Activated T-helper 9 cell treated with anti-CD3 and anti-CD28 coated beads, Interleukin-2, amount 50 U/mL, for 16 hours (primary cell): ENCODE measurements at places on chromosomes 16 and 17.

GRCh38 chr16:22692916-22693637 is 120.9 kb upstream of the HS3ST2 start:
- DNase-seq, result no peak

DNA sequence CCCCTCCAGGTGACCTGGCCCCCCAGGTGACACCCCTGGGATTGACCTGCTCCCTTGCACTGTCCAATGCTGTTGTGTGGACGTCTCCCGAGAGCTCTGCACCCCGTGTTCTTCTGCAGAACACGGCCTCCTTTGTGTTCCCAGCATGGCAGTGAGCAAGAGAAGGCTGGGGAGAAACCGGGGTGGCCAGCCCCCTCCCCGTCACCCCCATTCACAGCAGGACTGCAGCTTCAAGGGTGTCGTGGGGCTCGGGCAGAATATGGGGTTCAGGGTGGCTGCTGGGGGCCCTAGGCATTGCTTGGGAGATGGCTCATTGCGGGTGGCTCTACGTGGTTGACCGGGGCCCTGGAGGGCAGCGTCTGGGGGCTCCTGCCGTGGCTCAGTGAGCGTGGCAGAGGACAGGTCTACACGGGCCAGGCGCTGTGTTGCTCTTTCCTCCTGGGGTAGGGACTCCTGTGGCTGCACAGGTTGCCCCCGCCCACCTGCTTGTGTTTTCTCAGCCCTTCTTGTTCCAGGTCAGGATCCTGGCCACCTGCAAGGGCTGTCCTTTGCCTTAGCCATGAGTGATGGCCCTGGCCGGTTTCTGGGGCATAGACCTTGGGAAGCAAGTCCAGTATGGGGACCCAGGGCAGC is 12.5 kb downstream of the GSE1 start:
- DNase-seq, result no peak

DNA sequence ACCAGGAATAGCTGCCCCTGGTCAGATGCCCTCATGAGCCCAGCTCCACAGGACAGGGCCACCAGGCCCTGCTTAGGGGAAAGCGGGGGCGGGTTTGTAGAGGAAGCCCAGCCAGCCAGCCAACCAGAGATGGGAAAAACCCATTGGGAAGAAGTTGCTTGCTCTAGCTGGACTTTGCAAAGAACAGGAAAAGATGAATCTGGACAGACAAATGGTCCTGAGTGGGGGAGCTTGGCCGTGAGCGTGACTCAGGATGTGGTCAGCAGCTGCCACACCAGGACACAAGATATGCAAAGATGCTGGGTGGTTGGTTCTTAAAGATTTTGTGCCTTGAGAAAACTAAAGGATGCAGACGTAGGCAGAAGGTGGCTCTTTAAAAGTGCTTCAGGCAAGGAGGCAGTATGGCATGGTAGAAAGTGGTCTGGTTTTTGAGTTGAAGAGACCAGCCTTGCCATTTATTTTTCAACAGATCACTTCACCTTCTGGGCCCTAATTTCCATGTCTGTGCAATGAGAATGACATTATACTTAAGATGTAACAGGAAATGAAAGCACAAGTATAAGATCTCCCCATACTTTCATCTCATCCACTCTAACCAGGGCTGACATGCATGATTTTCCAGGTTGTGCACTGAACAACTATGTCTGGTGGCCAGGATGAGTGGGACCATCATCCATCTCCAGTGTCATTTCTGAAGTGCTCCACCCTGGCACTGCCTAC is 27.8 kb upstream of the HEATR6 start:
- no peak for DNase-seq

GRCh38 chr17:78899361-78900260 is 3.4 kb downstream of the CEP295NL start:
- no peak for DNase-seq

DNA sequence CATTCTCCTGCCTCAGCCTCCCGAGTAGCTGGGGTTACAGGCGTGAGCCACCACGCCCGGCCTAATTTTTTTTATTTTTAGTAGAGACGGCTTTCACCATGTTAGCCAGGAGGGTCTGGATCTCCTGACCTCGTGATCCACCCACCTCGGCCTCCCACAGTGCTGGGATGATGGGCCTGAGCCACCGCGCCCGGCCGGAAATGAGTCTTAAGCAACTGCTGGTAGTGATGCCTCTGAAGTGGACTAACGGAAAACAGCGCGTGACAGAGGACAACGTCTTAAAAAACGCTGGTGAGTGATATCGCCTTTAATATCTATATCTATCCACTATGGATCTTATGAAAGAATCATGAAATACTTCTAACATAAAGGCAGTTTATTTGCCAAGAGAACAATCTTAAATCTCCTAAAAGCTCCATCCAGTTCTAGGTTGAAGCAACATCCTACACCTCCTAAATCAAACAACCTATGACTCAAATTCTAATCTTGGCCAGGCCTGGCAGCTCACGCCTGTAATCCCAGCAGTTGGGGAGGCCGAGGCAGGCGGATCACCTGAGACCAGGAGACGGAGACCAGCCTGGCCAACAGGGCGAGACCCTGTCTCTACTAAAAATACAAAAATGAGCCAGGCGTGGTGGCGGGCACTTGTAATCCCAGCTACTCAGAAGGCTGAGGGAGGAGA is 69.8 kb downstream of the NXN start:
- DNase-seq, result no peak

- DNase-seq, result no peak
Measured at GRCh38 chr16:17354141-17354601, 116.6 kb downstream of the XYLT1 start.

DNA sequence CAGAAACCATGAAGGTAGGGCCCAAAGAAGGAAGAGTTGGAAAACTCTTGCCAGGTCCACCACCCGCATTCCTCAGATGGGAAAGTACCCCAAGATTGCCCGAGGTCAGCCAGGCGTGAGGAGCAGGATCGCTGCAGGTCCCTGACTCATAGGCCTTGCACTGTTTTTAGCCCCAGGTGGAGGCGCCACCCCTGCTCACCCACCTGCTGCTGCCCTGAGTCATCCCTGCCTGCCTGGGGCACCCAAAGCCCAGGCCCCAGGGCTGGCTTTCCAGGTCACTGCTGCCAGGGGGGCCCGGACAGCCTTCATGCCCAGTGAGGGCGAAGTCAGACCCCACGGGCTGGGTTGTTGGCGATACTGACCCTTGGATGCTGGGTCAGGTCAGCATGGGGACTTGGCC is 100.9 kb downstream of the AMFR start:
- DNase-seq, result no peak

- DNase-seq, result no peak
Measured at GRCh38 chr17:55730380-55730779, 7.7 kb upstream of the TMEM100 start.

DNA sequence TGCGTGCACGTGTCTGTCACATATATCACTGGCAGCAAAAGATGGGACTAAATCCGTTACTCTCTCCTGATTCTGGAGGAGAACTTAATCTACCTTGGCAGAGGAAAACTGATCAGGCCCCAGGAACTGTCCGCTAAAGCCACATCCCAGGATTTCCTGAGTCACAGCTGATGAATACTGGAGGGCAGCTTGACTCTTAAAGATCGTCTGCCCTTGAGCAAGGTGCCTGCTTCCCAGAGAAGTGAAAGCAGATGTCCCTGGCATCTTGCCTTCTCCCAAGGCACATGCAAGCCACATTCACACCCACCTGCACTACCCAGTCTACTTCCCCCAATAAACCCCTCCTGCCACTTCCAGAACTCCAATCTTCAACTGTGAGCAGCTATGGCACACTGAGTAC is 99.8 kb downstream of the CPPED1 start:
- no peak for DNase-seq

- DNase-seq, result no peak
Measured at GRCh38 chr16:88909431-88910210, 43.2 kb upstream of the PABPN1L start.

DNA sequence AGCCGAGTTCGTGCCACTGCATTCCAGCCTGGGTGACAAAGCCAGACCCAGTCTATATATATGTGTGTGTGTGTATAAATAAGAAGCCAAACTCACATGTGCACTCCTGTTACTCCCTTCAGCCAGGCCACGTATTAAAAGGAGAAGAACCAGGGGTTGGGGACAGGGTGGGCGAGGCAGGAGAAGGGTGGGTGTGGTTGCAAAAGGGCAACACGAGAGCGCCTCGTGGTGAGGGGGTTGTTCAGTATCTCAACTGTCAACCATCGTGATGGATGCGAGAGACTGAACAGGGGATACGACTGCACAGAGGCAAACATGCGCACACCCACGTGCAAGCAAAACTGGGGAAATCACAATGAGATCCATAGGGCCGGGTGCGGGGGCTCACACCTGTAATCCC is 54.9 kb downstream of the ABCC6 start:
- DNase-seq, result no peak

- no peak for DNase-seq
Measured at GRCh38 chr17:12522743-12523183, 142.9 kb upstream of the MYOCD start.

- no peak for DNase-seq
Measured at GRCh38 chr16:22320572-22321339, 23.5 kb downstream of the POLR3E start.

DNA sequence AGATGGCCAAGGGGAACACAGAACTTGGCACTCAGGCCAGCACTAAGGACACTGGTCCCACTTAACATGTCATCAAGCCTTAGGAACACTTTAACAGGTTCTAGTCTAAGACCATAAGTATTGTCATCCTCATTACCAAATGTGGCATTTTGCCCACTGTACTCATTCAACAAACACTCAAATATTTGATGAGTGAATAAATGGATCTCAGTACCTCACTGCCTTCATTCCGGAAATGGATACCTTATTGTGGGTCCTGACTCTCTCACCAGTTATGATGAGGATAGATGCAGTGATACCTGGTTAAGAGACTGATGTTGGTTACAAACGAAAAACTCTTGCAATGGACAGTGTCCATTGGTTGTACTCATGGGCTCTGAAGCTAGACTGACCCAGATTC is 455.2 kb upstream of the DYNLRB2 start:
- no peak for DNase-seq

- DNase-seq, result peak; percentile 41
Measured at GRCh38 chr17:3963237-3964201, 718 bp downstream of the ATP2A3 start.

GRCh38 chr17:67773246-67773645 is 52.1 kb upstream of the BPTF start:
- DNase-seq, result no peak

DNA sequence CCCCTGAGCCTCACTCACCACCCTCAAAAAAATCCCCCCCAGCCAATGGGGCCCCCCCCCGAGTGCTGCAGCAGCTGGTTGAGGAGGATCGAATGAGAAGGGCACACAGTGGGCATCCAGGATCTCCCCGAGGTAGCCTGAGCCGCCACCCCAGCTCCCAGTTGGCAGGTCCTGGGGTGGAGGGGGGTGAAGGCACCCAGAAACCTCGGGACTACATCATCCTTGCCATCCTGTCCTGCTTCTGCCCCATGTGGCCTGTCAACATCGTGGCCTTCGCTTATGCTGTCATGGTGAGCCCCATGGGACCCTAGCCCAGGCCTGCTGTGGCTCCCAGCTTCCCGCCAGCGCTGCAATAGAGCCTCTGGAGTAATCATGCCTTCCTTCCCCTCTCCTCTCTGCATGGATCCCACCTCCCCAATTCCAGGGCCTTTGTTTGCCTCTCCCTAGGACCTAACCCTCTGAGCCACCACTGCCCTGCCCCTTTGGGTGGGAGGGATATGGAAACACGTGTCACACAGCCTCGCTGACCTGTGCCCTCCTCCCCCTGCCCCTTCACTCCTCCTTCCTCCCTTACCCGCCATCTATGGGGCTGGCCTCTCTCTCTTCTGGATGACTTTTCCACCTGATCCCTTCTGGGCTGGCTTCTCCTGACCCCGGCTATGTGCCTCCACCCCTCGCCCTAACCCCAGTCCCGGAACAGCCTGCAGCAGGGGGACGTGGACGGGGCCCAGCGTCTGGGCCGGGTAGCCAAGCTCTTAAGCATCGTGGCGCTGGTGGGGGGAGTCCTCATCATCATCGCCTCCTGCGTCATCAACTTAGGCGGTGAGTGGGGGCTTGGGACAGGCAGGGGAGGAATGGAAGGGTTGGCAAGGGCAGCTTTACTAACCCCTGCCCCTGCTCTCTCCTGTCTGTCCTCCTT is 1.9 kb downstream of the PRRT2 start:
- no peak for DNase-seq

DNA sequence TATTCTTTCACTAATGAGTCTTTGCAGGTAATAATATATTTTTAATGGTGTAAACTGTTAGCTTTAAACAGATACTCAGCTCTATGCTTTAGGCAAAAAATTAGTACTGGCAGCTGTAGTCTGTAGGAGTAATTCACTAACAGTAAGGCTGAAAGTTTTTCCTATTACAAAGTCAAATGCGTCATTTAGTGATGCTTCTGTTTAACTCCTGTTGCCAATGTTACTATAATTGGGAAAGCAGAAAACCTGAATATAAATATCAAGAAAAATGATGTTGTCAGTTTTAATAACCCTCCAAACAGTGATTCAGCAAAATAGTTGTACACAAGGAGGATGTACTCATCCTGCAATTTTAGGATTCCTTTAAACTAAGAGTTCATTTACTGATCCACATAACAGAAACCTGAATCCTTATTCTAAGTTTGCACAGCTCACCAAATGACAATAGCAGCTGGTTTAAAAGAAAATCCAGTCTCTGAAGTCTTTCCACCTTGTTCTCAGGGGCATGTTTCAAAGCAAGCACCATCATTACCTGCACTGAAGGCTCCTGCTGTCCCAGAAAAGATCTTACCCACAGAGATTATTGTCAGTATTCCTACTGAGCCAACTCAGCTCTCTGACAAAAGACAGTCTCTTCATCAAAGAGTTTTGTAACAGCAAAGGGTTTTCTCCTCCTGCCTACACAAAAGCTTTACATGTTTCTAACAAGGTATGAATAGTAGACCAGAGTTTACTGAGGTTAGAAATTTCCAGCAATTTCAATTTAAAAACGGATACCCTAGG is 4.2 kb downstream of the CDR2 start:
- DNase-seq, result no peak

DNA sequence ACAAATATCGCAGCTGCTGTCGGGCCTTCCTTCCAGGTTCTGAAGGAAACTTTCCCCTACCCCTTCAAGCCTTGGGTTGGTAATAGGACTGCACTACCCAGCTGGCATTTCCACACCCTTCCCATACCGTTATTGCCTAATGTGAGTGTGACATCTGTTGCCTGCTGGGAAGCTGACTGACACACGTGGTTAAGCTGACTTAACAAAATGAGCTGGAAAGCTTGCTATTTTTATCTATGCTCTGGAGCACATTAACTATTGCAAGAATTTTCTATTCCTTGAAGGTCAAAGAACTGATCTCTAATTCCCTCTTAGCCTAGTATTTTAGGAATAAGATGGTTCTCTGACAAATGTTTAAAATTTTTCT is 79.5 kb downstream of the PMP22 start:
- DNase-seq, result no peak

- no peak for DNase-seq
Measured at GRCh38 chr17:50432125-50432762, 6.2 kb downstream of the ACSF2 start.

- no peak for DNase-seq
Measured at GRCh38 chr17:59631276-59631675, 11.6 kb downstream of the CLTC start.

GRCh38 chr16:68041783-68042182 is 18.7 kb downstream of the DUS2 start:
- no peak for DNase-seq

DNA sequence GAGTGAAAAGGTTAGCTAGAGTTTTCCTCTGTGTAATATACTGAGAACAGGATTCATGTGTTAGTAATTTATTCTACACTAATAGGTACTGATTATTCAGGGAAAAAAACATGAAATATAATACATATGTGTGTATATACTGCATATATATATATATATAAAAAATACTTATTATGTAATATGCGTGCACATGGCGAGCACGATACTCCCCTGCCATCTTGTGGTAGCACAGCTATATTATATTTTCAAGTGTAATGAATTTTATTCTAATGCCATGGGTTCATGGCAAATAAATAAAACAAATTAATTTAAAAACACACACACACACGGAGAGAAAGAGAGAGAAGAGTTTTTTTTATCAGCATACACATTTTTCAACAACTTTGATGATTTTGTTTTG is 460.6 kb downstream of the KCNJ2 start:
- DNase-seq, result no peak
